ENCODE measurements at places on chromosomes 1 and 21.
A peak's percentile ranks its signal among the peaks of the same experiment; 100 is the strongest.

- no peak for DNase-seq
These were observed 9.4 kb downstream of the PIGP start for GRCh38 chr21:37063433-37063832.

DNA sequence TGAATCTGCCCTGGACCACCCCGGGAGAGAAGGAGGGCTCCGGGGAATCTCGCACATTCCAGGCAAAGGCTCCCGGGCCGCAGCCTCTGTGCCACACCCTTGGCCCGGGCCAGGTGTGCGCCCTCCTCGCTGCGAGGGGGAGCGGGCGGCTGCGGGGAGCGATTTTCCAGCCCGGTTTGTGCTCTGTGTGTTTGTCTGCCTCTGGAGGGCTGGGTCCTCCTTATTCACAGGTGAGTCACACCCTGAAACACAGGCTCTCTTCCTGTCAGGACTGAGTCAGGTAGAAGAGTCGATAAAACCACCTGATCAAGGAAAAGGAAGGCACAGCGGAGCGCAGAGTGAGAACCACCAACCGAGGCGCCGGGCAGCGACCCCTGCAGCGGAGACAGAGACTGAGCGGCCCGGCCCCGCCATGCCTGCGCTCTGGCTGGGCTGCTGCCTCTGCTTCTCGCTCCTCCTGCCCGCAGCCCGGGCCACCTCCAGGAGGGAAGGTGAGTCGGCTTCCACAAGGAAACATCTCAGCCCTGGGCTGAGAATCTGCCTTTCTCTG, at the start of gene LAMC2:
Gene LAMC2 (plus strand): TSS at position 324 of the 550 bp plus-strand sequence. CDS start 89 bp downstream, at position 413.
- DNase-seq, result no peak

- DNase-seq, result no peak
These were observed 1589.3 kb downstream of the BRINP3 start for GRCh38 chr1:188888386-188888785.

GRCh38 chr1:100359139-100359538, 6.8 kb downstream of the CDC14A start:
- DNase-seq, result no peak

DNA sequence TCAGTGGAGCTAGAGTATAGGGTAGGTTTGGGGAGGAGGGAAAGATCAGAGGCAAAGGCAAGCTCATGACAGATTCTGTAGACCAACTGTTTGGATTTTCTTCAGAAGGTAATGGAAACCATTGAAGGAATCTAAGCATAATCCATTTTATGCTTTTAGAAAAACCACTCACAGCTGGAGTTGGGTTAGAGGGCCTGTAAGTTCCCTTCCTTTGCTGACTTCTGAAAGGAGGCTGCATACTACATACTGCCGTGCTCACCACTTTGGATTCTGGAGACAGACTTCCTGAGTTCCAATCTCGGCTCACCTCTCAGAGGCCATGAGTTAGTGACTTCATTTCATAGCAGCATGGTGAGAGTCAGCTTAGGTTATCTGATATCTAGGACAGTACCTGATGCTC, 6.4 kb upstream of the SYT2 start:
- no peak for DNase-seq

- DNase-seq, result no peak
These were observed 2.3 kb upstream of the MXRA8 start for GRCh38 chr1:1360506-1361169.

GRCh38 chr1:197393105-197393504, 125.1 kb downstream of the CRB1 start:
- no peak for DNase-seq

DNA sequence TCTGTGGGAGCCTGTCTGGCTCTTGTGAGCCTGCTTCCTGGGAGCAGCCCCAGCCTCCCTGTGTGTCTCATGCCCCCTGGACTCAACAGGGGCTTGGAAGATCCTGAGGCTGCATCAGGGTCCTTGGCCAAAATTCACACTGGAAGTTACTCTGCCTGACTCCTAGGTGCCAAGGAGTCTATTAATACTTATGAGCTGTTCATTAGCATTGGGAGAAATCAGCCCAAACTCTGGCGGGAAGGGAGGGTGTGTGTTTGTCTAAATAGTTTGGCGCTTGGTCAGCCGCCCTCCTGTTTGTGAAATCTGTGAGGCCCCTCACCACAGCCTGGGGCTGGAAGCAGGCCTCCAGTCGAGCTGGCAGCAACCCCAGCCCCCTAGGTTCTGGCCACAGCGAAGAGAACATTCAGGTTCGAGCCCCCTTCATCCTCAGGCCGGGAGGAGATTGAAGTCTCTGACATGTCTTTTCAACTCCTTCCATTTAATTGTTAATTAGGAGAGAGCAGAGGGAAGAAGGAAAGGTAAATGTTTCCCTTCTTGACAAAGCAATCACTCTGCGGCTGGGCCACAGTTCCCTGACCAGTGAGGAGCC, 82.1 kb upstream of the F3 start:
- no peak for DNase-seq

- no peak for DNase-seq
These were observed 64.0 kb upstream of the PLXNA2 start for GRCh38 chr1:208308221-208308620.

- no peak for DNase-seq
These were observed 81.9 kb upstream of the RGS2 start for GRCh38 chr1:192726820-192727504.

DNA sequence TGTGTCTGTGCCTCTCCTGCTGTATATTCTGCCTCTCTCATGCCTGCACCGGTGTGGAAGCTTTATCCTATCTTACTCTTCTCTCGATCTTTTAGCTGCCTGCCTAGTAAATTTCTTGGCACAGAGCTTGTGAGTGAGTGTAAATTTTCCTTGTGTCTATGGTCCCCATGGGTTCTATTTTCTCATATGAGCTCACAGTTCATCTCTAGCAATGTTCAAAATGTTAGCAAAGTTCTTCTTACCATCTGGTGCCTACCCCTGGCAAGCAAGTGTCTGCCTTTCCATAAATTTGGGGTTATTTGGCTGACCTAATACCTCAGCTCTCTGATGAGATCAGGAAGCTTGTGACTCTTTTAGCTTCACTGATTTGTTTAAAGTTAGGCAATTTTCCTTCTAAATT, 572.1 kb upstream of the BRINP3 start:
- DNase-seq, result no peak

GRCh38 chr1:225736437-225737098, 41.1 kb upstream of the SRP9 start:
- no peak for DNase-seq

- DNase-seq, result no peak
These were observed 14.1 kb downstream of the DISP1 start for GRCh38 chr1:222828939-222829338.

- DNase-seq, result no peak
These were observed 74.8 kb upstream of the ECE1 start for GRCh38 chr1:21365036-21365435.

DNA sequence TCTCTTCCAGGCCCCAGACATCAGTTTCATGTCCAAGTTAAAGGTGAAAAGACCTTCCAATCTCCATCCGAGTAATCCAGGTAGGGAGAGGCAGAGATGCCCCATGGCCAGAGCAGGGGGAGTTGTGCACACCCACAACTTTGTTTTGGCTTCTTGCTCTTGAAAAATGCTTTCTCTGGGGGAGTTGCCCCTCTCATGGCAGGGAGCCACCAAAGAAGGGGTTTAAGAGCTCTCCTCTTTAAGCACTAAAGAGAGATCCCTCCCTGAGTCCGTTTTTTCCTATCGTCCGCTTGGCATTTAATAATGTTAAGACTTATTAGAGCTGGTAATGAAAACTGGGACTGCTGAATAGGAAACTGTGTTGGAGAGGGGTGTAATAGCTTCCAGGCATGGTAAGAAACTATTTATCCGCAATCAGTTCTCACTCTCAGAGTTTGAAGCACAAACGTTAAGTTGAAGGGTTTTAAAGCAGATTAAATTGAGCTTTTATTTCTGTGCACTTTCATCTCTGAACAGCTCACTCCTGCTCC, 8.3 kb downstream of the PAX7 start:
- DNase-seq, result no peak

DNA sequence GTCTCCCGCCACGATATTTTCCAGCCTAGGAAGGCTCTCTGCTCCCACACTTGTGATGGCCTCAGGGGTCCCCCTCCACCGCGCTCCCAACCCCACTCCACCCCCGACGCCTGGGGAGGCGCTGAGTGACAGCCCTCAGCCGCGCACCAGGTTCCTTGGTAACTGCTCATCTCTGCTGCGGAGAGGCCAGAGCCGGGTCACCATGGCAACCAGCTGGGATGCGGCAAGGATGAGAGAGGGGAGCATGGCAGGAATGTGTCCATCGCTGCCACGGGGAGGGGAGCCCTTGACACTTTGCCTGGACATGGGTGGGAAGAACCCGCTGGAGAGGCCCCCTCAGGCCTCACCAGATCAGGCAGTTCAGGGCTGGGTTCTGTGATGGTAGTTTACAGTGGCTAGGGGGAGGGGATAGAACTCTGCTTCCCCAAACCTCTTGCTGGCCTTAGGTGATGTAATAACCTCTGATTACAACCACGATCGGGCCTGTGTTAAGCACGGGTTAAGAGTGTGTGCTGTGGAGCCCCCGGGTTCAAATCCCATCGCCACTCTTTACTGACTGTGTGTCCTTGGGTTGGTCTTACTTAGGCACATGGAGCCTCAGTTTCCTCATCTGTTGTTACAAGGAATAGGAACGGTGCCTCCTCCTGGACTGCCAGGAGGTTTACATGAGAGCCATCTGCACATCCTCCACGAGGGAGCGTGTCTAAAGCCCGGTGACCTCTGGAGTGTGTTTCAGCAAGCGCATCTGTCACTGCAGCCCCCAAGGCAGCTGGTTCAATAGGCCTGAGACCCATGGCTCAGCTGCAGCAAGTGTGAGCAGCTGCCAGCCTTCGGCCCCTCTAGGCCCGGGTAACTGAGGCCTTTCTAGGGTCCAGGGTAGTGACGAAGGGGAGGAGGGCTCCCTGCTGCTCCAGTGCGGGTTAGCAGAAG, 6.3 kb downstream of the KIF17 start:
- DNase-seq, result no peak

- no peak for DNase-seq
These were observed 125.9 kb downstream of the PRDM16 start for GRCh38 chr1:3194760-3195479.

DNA sequence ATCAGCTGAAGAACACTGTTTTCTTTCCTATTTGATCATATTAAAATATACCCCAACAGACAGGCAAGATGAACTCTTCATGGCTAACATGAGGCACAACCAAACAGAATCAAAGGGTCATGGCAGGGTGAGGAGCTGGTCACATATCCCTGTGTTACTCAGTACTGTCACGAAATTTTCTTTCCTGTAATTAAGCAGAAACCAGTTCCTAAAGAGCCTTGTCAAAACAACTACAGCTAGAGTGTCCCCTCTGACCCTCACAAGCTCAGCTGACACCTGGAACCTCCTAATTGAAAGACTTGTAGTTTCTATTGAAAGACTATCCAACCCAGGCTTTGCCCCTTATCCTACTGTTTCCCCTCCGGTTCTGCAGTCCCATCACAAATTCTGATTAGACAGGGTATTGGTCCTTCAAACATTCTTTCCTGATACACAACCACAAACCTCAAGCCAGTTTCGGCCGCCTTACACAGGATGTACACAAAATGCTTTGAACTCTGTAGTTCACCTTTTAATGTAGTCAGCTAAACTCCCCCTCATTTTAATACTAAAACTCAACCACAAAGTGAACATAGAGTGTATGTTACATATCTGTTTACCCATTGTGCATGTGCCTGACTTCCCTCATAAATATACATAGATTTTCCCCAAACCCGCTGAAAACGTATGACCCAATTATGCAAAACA, 651.9 kb downstream of the MRPL39 start:
- DNase-seq, result no peak

DNA sequence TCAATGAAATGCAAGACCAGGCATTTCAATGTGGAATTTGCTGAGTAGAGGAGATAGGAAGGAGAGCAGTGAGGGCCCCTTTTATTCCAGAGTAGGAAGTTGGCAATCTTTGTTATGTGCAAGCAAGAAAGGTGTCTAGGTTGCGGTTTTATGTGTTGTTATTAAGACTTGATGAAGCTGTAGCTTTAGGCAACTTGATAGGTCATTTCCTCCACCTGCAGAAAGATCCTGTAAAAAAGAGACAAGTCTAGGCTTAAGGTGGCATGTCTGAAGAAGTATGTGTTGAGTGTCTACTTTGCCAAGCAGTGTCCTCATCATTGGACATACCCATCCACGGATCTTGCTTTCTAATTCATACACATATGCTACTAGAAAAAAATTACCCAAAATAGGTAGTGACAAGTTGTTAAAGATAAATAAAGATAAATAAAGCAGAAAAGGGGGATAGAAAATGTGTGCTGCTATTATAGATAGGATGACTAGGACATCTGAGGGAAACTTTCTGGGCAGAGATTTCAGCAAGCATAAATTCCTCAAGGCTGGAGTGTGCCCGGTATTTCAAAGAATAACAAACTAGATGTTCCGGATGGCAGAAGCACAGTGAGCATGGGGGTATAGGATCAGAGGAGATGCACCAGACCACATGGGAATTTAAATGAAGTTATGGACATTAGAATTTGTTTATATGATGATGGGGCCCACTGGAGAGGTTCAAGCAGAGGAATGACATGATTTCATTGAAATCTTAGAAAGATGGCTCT, 335.0 kb downstream of the TGFB2 start:
- DNase-seq, result no peak

DNA sequence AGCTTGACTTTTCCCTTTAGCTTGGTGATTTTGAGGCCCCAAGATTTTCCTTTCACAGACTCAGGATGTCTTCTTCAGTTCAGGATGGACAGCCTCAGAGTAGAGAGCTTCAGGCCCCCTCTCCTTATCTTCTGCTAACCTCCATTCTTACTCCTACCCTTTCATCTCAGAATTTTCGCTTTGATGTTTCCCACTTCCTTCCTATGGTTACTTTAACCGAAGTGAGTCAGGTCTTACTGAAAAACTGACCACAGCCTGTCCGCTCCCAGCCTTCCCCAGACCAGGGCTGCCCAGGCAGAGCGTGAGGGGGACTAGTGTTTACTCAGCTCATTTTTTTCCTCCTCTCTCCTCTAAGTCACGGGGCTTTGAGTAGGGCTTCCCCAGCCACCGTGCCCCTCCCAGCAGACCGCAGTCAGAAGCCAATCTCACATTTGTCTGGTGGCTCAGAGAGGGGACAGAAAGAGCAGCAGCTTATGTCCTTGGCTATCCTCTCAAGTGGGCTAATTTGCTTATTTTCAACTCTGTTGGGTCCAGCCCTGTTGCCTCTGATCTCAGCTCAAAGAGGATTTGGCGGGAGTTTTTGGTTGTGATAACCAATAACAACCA, 4.2 kb upstream of the IL19 start:
- peak; percentile 43 for DNase-seq

- DNase-seq, result no peak
These were observed 64.3 kb downstream of the TMEM53 start for GRCh38 chr1:44609768-44610526.

GRCh38 chr1:40299366-40300248, 17.5 kb downstream of the COL9A2 start:
- no peak for DNase-seq

- DNase-seq, result no peak
These were observed 195.0 kb upstream of the OLFM3 start for GRCh38 chr1:102191723-102192122.

DNA sequence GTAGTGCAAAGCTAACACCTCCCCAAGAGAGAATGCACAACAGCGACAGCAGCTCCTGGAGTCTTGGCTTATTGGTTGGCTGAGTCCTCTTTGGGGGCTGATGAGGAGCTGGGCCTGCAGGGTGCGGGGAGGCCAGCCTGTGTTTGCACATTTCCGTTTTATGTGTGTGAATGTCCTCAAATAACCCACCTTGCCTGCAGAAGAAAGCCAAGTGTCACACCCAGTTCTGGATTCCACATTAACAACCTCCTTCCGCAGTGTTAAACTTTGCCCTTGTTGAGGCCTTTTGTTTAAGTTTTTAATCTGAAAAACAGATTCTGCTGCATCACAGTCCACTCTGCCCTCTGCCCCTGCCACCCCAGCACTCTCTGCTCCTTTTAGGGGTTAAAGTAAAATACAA, 274.5 kb downstream of the TM2D1 start:
- DNase-seq, result no peak

GRCh38 chr1:31714442-31715086, 10.7 kb upstream of the COL16A1 start:
- DNase-seq, result no peak

All from activated gamma-delta T cell (primary cell).